ENCODE measurements at places on chromosomes 12 and 14. TPM values are rescaled to one million over a fixed set of nuclear protein-coding genes. Genes with fewer than 3 reads are reported as not detected.

- peaks cover 66% of the 10 kb centered on the region for H3K4me1 ChIP-seq
- peak overlapping the region; percentile 84 for H3K27ac ChIP-seq
- H3K4me3 ChIP-seq = peak overlapping the region; percentile 84
- DNase-seq = no peak
- no peaks in the 10 kb centered on the region for H3K27me3 ChIP-seq
These were observed 1.4 kb downstream of the SNRPF start for GRCh38 chr12:95859947-95860850.

DNA sequence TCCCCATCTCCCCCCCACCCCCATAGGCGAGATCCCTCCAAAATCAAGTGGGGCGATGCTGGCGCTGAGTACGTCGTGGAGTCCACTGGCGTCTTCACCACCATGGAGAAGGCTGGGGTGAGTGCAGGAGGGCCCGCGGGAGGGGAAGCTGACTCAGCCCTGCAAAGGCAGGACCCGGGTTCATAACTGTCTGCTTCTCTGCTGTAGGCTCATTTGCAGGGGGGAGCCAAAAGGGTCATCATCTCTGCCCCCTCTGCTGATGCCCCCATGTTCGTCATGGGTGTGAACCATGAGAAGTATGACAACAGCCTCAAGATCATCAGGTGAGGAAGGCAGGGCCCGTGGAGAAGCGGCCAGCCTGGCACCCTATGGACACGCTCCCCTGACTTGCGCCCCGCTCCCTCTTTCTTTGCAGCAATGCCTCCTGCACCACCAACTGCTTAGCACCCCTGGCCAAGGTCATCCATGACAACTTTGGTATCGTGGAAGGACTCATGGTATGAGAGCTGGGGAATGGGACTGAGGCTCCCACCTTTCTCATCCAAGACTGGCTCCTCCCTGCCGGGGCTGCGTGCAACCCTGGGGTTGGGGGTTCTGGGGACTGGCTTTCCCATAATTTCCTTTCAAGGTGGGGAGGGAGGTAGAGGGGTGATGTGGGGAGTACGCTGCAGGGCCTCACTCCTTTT is 2.7 kb downstream of the GAPDH start:
- H3K36me3 ChIP-seq = peaks cover 34% of the 10 kb centered on the region
- peak overlapping the region; percentile 97 for H3K27ac ChIP-seq
- peak; percentile 3 for DNase-seq
- peak overlapping the region; percentile 97 for H3K4me3 ChIP-seq
- no peaks in the 10 kb centered on the region for H3K27me3 ChIP-seq

DNA sequence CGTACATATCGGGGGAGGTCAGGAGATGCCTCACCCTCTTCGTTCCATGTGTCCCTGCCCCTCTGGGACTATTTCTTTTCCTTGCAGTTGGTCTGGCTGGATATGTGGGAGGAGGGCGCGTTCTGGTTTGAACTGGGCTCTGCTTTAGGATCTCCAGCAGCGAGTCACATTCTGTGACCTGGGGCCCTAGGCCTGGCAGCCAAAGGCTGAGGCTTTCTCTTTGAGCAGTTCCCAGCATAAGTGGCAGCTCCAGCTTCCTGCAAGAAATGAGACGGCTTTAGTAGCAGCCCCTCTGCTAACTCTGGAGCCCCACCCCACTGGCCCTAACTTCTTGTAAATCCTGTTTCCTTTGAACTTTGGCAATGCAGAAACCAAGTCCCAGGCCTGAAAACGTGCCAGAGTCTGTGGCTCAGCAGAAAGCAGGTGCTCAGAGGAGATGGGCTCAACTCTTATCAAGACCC is 274.8 kb downstream of the DPF3 start:
- no peak overlapping the region for H3K4me3 ChIP-seq
- no peaks in the 10 kb centered on the region for H3K4me1 ChIP-seq
- H3K27me3 ChIP-seq = no peaks in the 10 kb centered on the region
- H3K27ac ChIP-seq = no peak overlapping the region
- DNase-seq = no peak

DNA sequence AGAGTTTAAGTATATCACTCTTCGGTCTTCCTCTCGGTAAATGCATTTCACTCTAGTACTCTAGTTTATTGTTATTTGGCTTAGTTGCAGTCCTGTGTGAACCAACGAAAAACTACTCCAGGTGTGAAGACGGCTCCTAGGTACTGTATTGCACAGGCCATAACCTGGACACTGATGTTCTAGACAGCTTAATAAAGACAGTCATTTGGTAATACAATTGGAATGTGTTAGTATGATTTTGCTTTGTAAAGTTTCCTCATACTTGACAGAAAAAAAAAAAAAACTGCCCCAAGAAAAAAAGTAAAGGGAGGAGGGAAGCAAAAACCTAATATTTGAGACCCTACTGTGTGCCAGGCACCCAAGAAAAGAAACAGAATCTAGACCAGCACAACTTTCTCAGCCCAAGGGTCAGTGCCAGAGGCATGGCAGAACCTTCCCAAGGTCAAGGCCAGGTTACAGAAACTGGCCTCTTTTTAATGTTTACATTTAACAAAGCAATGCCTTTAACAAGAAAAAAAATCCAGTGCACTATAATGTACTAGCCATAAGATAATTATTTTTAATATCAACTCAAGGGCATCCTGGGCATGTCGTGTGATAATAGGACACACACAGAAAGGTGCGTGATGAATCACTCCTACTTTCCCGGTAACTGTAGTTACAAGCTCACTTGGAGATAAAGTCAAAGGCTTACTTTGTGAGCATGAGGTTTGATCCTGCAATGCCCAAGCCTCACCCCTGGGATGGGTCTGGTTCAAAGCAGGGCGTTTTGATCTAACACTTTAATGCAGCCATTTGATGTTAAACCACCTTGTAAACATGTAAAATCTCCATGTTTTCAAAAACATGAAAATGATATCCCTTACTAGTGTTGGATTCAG is 110.6 kb downstream of the BMP4 start:
- peak; percentile 34 for DNase-seq
- no peak overlapping the region for H3K27ac ChIP-seq
- no peaks in the 10 kb centered on the region for H3K36me3 ChIP-seq
- peaks cover 79% of the 10 kb centered on the region for H3K4me1 ChIP-seq
- no peak overlapping the region for H3K4me3 ChIP-seq
- no peaks in the 10 kb centered on the region for H3K27me3 ChIP-seq

DNA sequence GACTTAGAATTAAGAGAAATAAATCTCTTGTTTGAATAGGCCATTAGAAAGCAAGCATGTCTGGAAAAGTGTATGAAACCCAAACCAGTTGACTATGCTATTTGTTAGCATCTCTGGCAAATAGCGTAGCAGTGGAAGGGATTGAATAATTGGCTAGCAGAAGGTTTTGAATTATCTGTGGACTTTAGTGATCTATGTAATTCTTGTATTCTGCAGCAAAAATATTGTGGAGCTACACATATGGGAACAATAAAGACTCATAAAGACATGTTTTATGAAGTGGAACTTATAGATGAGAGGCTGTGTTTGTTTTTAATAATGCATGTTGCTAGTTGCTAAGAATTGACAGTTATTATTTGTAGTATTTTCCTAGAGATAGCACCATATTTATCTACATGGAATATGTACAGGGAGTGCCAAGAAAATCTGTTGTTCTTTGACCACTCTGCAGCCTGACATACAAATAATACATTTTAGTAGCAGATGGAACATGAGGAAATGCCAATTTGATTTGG is 4.7 kb downstream of the SRGAP1 start:
- H3K27me3 ChIP-seq = no peaks in the 10 kb centered on the region
- H3K4me3 ChIP-seq = no peak overlapping the region
- H3K4me1 ChIP-seq = peaks cover 33% of the 10 kb centered on the region
- H3K36me3 ChIP-seq = no peaks in the 10 kb centered on the region
- DNase-seq = no peak
- no peak overlapping the region for H3K27ac ChIP-seq

GRCh38 chr14:82298811-82299210 is 765.2 kb upstream of the SEL1L start:
- no peaks in the 10 kb centered on the region for H3K36me3 ChIP-seq
- no peak overlapping the region for H3K4me3 ChIP-seq
- no peaks in the 10 kb centered on the region for H3K4me1 ChIP-seq
- H3K27ac ChIP-seq = no peak overlapping the region
- DNase-seq = no peak
- H3K27me3 ChIP-seq = no peaks in the 10 kb centered on the region

GRCh38 chr12:89768586-89769482 is 60.2 kb upstream of the ATP2B1 start:
- H3K27me3 ChIP-seq = no peaks in the 10 kb centered on the region
- no peaks in the 10 kb centered on the region for H3K4me1 ChIP-seq
- no peak overlapping the region for H3K27ac ChIP-seq
- H3K36me3 ChIP-seq = no peaks in the 10 kb centered on the region
- no peak overlapping the region for H3K4me3 ChIP-seq

DNA sequence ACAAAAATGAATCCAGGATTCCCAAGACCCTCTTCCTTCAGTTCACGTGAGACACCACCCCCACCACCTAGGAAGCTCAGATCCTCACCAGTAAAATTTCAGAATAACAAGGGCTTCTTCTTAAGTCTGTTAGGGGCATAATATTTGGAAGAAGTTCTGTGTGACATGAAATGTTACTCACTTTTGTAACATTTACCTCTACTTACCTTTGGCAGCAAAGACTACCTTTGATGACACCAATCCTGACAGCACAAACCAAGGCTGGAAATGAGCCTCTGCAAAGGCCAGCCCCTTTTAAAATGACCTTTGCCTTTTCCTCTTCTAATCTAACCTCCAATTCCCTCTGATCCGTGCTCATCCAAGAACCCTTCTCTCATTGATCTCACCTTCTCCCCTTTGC is 19.4 kb upstream of the KRT77 start:
- no peak overlapping the region for H3K27ac ChIP-seq
- no peaks in the 10 kb centered on the region for H3K4me1 ChIP-seq
- H3K36me3 ChIP-seq = no peaks in the 10 kb centered on the region
- H3K27me3 ChIP-seq = peaks cover 26% of the 10 kb centered on the region
- H3K4me3 ChIP-seq = no peak overlapping the region
- DNase-seq = no peak

- no peaks in the 10 kb centered on the region for H3K27me3 ChIP-seq
- H3K36me3 ChIP-seq = peaks cover 19% of the 10 kb centered on the region
- no peak overlapping the region for H3K27ac ChIP-seq
- H3K4me3 ChIP-seq = no peak overlapping the region
- H3K4me1 ChIP-seq = peaks cover 18% of the 10 kb centered on the region
- no peak for DNase-seq
These were observed 39.2 kb downstream of the SAMD4A start for GRCh38 chr14:54606178-54606577.

GRCh38 chr14:45426685-45427282 is 173.8 kb upstream of the MIS18BP1 start:
- peak; percentile 49 for DNase-seq
- H3K4me3 ChIP-seq = no peak overlapping the region
- no peak overlapping the region for H3K27ac ChIP-seq
- H3K27me3 ChIP-seq = no peaks in the 10 kb centered on the region
- no peaks in the 10 kb centered on the region for H3K4me1 ChIP-seq
- H3K36me3 ChIP-seq = no peaks in the 10 kb centered on the region

- H3K27me3 ChIP-seq = no peaks in the 10 kb centered on the region
- H3K4me1 ChIP-seq = no peaks in the 10 kb centered on the region
- no peak overlapping the region for H3K27ac ChIP-seq
- H3K4me3 ChIP-seq = no peak overlapping the region
These were observed 159.9 kb upstream of the FRMD6 start for GRCh38 chr14:51491776-51492175.

The PNN gene
- 58.6 TPM for polyA plus RNA-seq

The OAS2 gene
- 0.10 TPM for polyA plus RNA-seq

The CDC42BPB gene
- 33.3 TPM for polyA plus RNA-seq

The ACRBP gene
- 0.46 TPM for polyA plus RNA-seq

The NPAS3 gene
- polyA plus RNA-seq = not detected

Measured in HepG2 (cell line).